ENCODE measurements at places on chromosomes 1 and 21. TPM values are rescaled to one million over a fixed set of nuclear protein-coding genes. Genes with fewer than 3 reads are reported as not detected.

HAO2 gene
- total RNA-seq = not detected

TINAGL1 gene
- 157 TPM for total RNA-seq

HNRNPCL4 gene
- not detected for total RNA-seq

LRRC8D gene
- total RNA-seq = 21.1 TPM

HOOK1 gene
- total RNA-seq = 34.0 TPM

GRCh38 chr1:63362578-63362977, 4.8 kb upstream of the ALG6 start:
- DNase-seq = no peak
- no peaks in the 10 kb centered on the region for H3K27me3 ChIP-seq
- H3K36me3 ChIP-seq = no peaks in the 10 kb centered on the region
- H3K4me1 ChIP-seq = no peaks in the 10 kb centered on the region
- H3K4me3 ChIP-seq = no peak overlapping the region

DNA sequence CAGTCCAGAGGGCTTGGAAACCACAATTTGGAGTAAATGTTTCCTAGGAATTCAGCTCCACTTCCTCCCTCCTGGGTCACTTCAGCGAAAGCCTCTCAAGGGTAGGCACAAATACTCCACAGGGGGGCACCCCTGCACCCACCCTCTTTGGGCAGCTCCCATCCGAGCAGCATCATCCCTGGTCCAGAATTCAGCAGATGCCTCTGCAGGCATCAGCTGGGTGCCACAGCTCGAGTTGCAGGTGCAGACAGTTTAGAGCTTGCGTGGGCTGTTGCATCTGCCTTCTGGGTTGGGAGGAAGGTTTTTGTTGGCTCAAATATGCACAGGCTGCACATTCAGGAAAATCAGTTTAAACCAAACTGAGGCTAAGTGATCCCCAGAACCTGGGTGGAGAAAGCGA, 25.0 kb downstream of the KANK4 start:
- DNase-seq = no peak
- no peaks in the 10 kb centered on the region for H3K36me3 ChIP-seq
- H3K27ac ChIP-seq = no peak overlapping the region
- H3K4me1 ChIP-seq = peaks cover 3% of the 10 kb centered on the region
- H3K4me3 ChIP-seq = no peak overlapping the region

DNA sequence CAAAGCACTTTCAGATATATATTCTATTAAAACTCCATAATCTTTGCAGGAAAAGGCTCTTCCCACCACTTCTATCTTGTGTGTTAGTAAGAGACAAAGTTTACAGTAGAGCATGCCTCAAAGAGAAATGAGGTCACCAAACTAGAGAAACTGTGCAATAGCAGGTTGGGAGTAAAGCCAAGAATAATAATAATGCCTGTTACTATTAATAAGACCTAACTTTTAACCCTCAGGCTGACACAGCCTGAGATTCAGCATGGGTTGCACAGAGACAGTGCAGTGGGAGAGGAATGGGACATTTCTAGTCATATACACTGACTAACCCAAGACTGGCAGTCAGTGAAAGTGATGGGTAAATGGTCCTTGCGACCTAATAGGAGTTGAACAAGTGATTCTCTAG, 320.2 kb upstream of the NFIA start:
- H3K27me3 ChIP-seq = no peaks in the 10 kb centered on the region
- H3K36me3 ChIP-seq = no peaks in the 10 kb centered on the region
- no peak overlapping the region for H3K27ac ChIP-seq
- no peak overlapping the region for H3K4me3 ChIP-seq
- DNase-seq = no peak

DNA sequence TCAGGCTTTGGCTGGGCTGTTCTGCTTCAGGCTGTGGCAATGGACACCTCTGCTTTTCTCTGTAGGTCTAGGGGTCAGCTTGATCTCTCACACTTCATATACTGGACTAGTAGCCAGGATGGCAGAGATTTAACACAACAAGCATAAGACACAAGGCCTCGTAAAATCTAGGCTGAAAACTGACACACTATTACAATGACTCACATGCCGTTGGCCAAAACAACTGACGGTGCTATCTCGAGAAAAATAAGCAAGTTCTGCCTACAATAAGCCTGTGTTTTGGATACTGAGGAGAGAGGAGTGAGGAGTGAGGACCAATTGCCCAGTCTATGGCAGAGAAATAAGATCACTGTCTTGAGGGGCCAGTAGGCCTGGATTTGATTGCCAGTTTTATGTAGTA, 840.7 kb upstream of the ADAMTS5 start:
- H3K27me3 ChIP-seq = no peaks in the 10 kb centered on the region
- no peak overlapping the region for H3K4me3 ChIP-seq
- no peak for DNase-seq
- no peaks in the 10 kb centered on the region for H3K36me3 ChIP-seq

GRCh38 chr1:66012106-66012784, 219.6 kb downstream of the PDE4B start:
- no peak for DNase-seq
- H3K4me1 ChIP-seq = no peaks in the 10 kb centered on the region
- no peak overlapping the region for H3K27ac ChIP-seq
- H3K27me3 ChIP-seq = no peaks in the 10 kb centered on the region

- H3K27ac ChIP-seq = peak overlapping the region; percentile 24
- peak; percentile 100 for DNase-seq
- no peaks in the 10 kb centered on the region for H3K27me3 ChIP-seq
- no peaks in the 10 kb centered on the region for H3K36me3 ChIP-seq
Measured at GRCh38 chr1:24289937-24290595, 29.1 kb upstream of the GRHL3 start.

DNA sequence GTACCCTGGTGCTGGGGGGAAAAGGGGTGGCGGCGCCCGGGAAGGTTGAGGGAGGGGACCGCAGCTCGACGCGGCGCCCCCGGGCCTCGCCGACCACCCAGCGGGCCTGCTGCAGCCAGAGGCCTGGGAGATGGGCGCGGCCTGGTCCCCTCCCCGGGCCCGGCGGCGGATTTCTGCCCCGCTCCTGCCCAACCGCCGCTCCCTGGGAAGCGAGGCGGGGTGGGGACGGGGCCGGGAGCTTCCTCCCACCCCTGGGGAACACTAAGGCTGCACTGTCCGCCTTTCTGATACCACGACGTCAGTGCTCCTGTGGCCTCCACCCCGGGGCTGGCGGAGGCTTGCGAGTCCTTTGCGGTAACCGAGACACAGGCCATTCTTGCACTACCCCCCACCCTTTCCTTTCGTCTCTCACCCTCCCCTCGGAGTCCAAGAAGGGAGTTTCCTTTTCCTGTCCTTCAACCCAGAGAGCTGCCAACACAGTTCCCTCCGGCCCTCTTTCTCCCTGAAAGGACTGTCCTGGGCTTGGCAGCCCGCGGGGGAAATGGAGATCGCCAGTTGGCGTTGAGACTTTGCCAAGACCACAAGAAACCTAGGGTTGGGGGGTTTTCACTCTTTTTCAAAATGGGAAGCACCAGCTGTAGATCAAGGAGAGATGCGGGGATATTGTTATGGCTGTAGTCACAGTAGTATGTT, 742 bp downstream of the SH3GLB1 start:
- peak; percentile 52 for DNase-seq
- H3K4me1 ChIP-seq = peaks cover 13% of the 10 kb centered on the region
- H3K27me3 ChIP-seq = no peaks in the 10 kb centered on the region

DNA sequence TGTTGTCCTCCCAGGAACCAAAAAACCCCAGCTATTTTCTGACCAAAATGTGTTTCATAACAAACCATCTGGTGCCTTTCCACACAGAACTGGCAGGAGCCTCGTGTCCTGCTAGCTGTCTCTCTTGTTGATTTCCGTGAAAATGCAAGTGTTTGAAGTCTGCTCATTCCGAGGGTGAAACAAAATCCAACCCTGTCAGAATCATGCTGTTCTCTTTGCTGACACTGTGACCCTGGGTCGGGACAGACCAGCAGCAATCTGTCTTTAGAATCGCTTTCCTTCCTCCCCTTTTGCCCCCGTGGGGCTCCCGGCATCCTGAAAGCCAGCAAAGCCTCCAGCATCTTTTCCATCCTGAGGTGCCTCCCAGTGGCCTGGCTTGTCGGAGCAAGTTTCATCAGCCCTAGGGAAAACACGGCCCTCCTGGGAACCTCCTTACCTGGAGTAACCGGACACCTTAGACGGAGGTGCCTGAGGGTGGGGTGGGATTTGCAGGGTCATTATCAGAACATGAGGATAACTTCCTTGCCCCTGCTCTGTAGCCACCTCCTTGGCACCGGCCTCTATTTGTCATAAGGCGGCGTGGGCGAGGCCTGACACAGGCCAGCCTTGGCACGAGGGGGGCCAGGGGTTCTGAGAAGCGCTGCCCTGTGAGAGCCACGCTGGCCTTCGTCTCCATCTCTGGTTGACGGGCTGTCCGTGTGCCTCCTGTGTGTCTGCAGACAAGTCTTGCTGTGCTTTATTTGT, 24.9 kb downstream of the LDLRAP1 start:
- no peaks in the 10 kb centered on the region for H3K27me3 ChIP-seq
- no peak overlapping the region for H3K27ac ChIP-seq
- DNase-seq = no peak
- H3K36me3 ChIP-seq = peaks cover 5% of the 10 kb centered on the region
- H3K4me1 ChIP-seq = peaks cover 9% of the 10 kb centered on the region
- H3K4me3 ChIP-seq = no peak overlapping the region

DNA sequence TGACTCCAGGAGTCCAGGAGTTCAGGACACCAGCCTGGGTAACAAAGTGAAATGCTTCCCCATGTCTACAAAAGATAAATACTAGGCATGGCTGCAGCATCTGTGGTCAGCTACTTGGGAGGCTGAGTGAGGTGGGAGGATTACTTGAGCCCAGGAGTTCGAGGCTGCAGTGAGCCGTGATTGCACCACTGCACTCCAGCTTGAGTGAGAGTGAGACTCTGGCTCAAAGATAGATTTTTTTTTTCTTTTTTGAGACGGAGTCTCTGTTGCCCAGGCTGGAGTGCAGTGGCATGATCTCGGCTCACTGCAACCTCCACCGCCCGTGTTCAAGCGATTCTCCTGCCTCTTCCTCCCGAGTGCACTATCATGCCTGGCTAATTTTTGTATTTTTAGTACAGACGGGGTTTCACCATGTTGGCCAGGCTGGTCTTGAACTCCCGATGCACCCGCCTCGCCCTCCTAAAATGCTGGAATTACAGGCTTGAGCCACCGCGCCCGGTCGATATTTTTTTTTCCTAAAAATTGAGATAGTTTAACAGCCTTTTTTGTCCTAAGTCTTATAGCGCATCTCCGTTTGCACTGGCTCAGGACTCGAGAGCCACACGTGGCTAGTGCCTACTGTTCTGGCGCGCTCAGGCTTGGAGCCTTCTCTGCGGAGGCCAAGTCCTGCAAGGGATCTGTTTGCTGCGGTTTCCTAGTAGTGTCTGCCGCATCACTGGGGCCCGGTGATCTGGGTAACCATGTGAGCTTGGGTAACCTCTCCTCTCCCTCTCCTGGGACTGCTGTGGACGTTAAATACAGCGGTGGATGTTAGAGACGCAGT, 1.0 kb upstream of the MFN2 start:
- H3K27me3 ChIP-seq = no peaks in the 10 kb centered on the region
- peaks cover 24% of the 10 kb centered on the region for H3K4me1 ChIP-seq
- peaks cover 27% of the 10 kb centered on the region for H3K36me3 ChIP-seq

DNA sequence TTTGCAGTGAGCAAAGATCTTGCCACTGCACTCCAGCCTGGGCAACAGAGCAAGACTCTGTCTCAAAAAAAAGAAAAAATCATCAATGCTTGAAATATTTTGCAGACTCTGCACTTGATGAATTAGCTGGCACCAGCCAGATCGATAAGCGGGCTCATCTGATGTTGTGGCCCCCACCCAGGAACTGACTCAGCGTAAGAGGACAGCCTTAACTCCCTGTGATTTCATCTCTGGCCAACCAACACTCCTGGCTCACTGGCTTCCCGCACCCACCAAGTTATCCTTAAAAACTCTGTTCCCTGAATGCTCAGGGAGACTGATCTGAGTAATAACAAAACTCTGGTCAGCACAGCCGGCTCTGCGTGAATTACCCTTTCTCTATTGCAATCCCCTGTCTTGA, 98.9 kb downstream of the SPSB1 start:
- peaks cover 4% of the 10 kb centered on the region for H3K4me1 ChIP-seq
- no peaks in the 10 kb centered on the region for H3K36me3 ChIP-seq
- H3K4me3 ChIP-seq = no peak overlapping the region
- H3K27me3 ChIP-seq = no peaks in the 10 kb centered on the region
- no peak overlapping the region for H3K27ac ChIP-seq

GRCh38 chr1:73475316-73475870, 722.6 kb downstream of the LRRIQ3 start:
- no peak overlapping the region for H3K4me3 ChIP-seq
- H3K27me3 ChIP-seq = no peaks in the 10 kb centered on the region
- H3K36me3 ChIP-seq = no peaks in the 10 kb centered on the region
- DNase-seq = peak; percentile 45

- no peak for DNase-seq
- H3K4me3 ChIP-seq = no peak overlapping the region
- H3K27me3 ChIP-seq = peaks cover 13% of the 10 kb centered on the region
- peaks cover 4% of the 10 kb centered on the region for H3K36me3 ChIP-seq
- H3K27ac ChIP-seq = no peak overlapping the region
- H3K4me1 ChIP-seq = peaks cover 16% of the 10 kb centered on the region
Measured at GRCh38 chr1:220884109-220884980, 5.1 kb downstream of the HLX start.

DNA sequence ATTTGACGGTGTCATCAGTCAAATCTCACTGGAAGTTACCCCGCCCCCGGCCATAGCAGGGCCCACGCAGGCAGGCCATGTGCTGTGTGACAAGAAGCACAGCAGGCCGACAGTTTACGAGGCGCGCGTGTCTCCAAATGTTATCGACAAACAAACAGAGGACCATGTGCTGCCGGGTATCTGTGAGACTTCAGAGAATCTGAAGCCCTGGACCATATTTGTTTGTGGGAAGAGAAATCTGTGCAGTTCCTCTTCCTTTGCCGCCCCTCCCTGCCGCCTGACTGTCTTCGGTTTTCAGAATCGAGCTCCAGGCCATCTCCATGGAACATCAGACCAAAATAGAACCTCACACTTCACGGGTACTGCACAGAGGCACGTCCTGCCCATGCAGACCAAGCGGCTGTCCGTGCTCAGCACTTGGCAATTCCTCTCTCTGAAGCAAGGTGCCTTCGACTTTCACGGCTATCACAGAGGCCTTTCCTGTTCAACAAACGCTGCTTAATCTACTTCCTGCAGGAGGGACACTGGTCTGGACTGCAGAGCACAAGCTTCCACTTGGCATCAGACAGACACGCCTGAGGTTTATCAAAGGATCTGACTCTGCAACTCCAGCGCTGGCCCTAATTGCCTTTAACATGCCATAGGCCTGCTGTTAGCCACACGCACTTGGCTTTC, 135.7 kb upstream of the KRTAP19-8 start:
- H3K4me3 ChIP-seq = no peak overlapping the region
- no peak overlapping the region for H3K27ac ChIP-seq
- no peaks in the 10 kb centered on the region for H3K27me3 ChIP-seq
- DNase-seq = no peak
- H3K36me3 ChIP-seq = no peaks in the 10 kb centered on the region

GRCh38 chr1:204615881-204616280, 69.7 kb downstream of the LRRN2 start:
- H3K27ac ChIP-seq = no peak overlapping the region
- H3K4me1 ChIP-seq = no peaks in the 10 kb centered on the region
- DNase-seq = no peak
- no peak overlapping the region for H3K4me3 ChIP-seq

All from thyroid gland (tissue), 4 donors.